GM12864 (cell line): ENCODE measurements at places on chromosomes 1 and 21.

DNA sequence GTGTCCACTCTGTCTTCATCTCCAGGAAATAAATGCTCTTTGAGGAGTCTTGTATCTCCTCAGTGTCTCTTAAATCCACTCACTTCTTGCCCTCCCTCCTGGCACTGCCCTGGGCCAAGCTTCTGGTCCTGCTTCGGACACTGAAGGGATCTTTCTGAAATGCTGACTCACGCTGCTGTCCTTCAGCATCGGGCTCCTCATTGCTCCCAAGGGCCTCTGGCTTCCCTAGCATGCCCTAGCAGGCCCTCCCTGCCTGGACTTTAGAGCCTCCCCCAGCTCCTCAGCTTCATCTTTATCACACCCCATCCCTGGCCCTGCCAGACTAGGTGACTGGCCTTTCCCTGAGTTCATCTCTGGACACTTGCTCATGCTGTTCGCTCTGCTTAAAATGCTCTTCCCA is 96.6 kb downstream of the FOXD2 start:
- DNase-seq: no peak

DNA sequence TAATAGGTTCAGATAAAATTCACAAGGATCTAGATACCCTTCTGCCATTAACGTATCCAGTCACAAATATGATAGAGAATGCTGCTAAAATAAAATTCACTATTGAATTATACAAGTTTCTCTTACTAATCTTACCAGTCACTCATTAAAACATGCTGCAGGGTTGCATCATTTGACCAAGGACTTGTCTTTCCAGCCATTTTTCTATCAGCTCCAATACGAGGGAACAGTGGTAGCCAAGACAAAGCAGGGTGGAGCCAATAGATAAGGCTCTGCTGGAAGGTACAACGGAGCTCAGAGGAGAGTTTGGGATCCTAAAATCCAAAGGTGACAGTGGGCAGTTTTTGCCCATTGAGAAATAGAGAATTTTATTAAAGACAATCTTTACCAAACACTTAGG is 4.0 kb downstream of the DONSON start:
- no peak for DNase-seq

DNA sequence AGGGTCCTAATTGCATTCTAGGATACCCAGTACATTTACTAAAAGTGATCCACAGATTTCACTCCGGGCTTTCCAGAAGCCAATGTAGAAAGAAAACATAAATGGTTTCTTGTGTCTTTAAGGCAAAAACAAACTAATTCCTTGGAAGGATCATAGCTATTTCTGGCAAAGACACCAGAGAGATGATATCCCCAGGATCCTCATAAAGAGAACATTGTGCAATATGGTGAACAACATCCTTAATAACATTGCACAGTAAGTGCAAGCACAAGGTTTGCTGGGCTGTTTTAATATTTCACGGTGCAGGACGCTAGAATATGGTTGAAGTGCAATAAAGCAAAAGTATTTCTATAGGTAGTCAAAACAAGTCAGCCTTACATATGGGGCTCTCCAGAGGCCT is 83.0 kb downstream of the NTPCR start:
- DNase-seq: no peak

- no peak for DNase-seq
These were observed 20.4 kb downstream of the CDC7 start for GRCh38 chr1:91520942-91521507.

GRCh38 chr1:180287988-180288705 is 58.1 kb downstream of the LHX4 start:
- DNase-seq: no peak
